Endothelial cell of umbilical vein (primary cell): ENCODE measurements at places on chromosomes 11 and 22. TPM values are rescaled to one million over a fixed set of nuclear protein-coding genes. Genes with fewer than 3 reads are reported as not detected.

- no peak for DNase-seq
These were observed 238.2 kb upstream of the ZBED5 start for GRCh38 chr11:11095831-11096723.

DNA sequence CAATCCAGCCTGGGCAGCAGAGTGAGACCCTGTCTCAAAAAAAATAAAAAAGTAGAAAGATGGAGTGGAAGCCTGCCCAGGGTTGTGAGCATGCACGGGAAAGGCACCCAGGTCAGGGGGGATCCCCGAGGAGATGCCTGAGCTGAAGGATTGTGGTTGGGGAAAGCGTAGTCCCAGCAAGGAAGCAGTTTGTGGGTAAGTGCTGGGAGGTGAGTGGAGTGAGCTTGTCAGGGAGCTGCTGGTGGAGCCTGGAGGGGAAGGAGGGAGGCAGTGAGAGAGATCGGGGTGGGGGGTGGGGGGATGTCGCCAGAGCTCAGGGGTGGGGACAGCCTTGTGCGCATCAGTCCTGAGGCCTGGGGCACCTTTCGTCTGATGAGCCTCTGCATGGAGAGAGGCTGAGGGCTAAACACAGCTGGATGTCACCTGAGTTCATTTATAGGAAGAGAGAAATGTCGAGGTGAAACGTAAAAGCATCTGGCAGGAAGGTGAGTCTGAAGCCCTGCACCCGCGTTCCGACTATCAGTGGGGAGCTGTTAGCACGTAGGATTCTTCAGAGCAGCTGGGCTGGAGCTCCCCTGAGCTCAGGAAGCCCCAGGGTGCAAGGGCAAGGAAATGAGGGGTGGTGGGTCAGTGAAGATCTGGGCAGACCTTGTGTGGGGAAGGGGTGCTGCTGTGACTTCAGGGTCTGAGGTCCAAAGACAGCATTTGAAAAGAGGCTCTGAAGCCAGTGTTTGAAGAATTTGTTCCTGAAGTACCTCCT is 10.2 kb downstream of the TMEM121B start:
- DNase-seq, result no peak

DNA sequence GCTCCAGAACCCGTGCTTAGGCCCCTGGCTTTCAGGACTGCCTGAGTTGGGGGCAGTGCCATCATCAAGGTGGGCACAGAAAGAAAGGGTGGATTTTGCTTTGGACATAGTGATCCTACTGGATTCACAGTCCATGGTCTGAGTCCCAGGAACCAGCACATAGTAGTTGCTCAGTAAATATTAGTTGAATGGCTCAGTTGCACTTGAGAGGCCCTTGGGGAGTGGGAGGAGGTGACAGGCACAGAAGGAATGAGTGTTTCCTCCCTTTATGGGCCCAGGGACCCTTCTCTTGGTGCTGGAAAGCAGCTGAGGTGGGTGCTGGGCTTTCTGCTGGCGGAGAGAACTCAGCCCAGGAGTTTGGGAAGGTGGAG is 16.6 kb downstream of the ARHGEF17 start:
- DNase-seq, result no peak

- no peak for DNase-seq
These were observed 126.6 kb downstream of the DSCAML1 start for GRCh38 chr11:117670443-117670842.

Gene KDM4F
- not detected in 2 replicates for polyA plus RNA-seq
